LNCaP clone FGC (cell line): ENCODE measurements at places on chromosomes 2 and 18.

DNA sequence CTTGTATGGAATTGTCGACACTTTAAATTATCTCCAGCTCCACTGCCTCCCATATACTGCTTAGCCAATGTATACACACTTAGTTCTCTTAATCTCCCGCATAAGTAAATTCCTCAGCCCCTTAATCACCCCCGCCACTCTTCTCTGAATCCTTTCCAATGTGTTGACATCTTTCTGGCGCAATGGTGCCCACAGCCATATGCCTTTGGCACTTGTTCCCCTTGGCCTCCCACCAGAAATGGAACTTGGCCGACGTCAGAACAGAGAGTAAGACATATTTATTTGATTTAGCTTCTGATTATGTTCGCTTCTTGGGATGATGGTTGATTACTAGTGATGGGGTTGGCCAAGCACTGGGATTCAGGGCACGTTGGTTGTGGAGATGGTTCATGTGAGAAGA is 1089.3 kb upstream of the CELF4 start:
- no peak for DNase-seq

GRCh38 chr2:46304635-46305034 is 7.4 kb downstream of the EPAS1 start:
- DNase-seq: no peak

DNA sequence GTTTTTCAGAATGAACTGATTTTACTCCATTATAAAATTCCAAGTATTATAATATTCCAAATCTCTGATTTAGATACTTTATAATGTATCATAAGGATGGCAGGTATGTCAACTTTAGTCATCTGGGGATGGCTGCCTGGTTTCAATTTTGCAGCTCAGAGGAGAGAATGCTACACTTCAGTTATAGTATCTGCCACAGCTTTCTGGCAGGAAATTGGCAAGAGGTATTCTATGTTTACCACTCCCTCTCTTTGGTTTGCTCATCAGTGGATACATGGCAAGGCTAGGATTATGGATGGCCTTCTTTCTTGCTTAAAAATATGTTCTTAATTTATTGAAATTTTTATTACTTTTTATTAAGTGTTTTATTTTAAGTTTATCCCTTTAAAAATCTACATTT is 67.0 kb upstream of the TNFRSF11A start:
- DNase-seq: no peak

- DNase-seq: no peak
Observed at GRCh38 chr2:166170356-166170755, 42.5 kb upstream of the SCN1A start.

- no peak for DNase-seq
Observed at GRCh38 chr2:128774320-128775216, 455.9 kb upstream of the HS6ST1 start.

GRCh38 chr2:194301946-194302345 is 1355.1 kb upstream of the SLC39A10 start:
- DNase-seq: no peak

- DNase-seq: no peak
Observed at GRCh38 chr18:13720847-13721246, 5.5 kb downstream of the FAM210A start.

- no peak for DNase-seq
Observed at GRCh38 chr2:222492683-222493082, 68.3 kb downstream of the SGPP2 start.

- DNase-seq: no peak
Observed at GRCh38 chr2:213868526-213868925, 542.3 kb upstream of the VWC2L start.

DNA sequence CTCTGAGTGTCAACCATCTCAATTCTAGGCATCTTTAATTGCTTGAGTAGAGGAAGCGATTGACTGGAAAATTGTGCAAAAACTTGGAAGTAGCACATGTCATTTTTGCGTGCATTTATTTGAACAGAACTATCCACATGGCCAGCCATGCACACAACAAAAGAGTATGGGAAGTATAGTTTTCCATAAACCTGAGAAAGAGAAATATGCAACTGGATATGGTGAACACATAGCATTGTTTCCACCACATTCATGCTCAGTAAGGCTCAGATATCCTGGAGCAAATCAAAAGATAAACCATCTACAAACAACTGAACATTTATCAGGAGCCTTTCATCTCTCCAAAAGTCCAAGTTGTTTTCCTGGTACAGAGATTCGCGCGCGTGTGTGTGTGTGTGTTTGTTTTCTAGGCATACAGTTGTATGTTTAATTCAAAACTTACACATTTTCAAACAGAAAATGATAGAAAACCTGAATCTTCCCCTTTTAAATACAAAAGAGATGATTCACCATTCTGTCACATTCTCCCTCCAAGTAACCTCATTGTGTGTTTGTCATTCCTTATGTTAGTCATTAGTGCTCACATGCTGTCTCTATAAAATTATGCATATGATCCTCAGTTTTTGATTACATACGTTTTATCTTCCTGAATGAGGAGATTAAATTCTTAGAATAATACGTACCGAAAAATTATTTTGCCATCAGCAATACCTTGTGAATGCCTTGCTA is 780.4 kb upstream of the NRXN1 start:
- DNase-seq: no peak

DNA sequence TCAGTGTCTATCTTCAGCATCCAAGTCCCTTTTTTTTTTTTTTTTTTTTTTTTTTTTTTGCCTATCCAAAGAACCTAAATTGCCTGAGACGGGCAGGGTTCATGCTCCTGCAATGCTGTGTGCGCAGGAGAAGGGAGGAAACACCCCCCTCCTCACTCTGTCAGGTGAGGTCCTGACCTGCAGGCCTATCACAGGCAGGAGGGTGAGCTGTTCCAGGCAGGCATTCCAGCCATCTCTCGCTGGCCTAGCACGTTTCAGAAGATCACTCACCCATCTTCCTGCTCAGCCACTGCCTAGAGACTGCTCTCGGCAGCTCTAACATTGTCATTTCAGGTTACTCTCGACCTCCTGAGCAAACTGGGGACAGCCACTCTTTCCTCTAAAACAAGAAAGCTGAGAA is 48.4 kb upstream of the LAPTM4A start:
- no peak for DNase-seq

DNA sequence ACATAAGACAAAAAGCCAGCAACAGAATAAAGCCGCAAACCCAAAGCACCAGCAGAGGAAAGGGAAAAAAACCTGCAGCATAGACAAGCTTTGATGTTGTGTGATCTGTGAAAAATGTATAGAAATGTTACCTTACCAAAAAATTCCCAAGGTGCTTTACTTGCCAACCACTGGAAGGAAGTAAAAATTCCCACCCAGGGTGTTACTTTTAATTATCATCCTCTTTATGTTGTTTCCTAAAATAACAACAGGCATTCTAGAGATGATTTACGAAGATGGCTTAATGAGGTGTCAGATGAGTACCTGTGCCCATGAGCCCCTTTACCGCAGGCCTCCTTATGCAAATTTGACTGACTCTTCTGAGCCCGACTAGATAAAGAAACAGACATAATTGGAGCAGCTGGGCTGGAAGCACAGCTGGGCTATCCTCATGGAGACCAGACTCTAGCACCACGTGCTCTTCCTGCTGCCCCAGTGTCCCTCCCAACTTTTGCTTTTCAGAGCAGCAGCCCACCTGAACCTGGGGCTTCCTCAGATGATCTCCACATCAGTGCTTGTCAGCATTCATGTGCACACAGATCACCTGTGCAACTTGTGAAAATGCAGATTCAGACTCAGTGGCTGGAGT is 41.5 kb downstream of the SRSF7 start:
- no peak for DNase-seq

- no peak for DNase-seq
Observed at GRCh38 chr2:12587729-12588522, 128.8 kb upstream of the TRIB2 start.

DNA sequence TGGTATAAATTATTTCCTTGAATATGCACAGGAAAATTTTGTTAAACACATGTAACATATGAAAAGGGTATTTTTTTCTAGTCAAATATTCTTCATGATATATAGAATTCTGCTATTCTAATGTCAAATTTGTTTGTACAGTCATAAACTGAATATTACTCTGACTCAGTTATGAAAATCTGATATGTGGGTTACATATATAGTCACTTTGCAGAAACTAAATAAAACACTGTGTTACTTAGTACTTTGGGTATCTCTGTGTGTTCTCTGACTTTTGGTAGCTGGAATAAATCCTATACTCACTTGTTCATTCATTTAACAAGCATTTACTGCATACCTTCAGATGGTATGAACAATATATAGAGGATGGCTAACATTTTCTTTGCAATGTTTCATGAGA is 159.4 kb downstream of the TTC27 start:
- DNase-seq: no peak

GRCh38 chr2:173468266-173468793 is 113.7 kb downstream of the CDCA7 start:
- DNase-seq: no peak

DNA sequence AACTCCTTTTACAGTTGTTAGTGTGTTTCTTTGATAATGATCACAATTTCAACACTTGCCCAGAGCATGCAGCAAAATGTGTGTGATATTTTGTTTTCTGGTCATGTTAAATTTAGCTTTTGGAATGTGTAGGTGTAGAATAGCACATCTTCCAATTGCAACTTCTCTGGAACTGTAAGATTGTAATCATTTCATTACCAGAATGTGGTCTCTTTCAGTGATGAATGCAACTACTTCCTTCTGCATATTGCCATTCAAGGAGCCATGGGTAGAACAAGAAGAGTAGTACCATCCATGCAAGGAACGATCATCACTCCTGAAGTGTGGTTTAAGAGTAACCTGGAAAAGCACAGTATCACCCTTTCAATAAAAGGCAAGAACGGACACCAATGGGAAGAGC is 548.8 kb upstream of the ZNF804A start:
- no peak for DNase-seq

DNA sequence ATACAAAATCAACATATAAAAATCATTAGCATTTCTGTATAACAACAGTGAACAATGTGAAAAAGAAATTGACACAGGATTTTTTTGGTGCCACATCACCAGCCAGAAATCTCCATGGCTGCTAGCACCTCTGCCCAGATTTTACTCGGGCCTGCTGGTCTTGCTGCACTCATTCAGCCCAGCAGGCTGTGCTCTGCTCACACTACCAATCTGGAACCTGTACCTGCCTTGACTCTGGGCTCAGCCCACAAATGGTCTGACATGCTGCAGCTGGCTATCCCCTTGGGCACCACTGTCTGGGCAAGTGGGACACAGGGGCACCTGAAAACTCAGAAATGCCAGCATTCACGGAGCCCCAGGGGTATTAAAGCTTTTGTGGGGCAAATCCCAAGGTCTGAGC is 392.5 kb upstream of the NRXN1 start:
- no peak for DNase-seq

GRCh38 chr18:63303547-63303946 is 16.0 kb downstream of the BCL2 start:
- no peak for DNase-seq

DNA sequence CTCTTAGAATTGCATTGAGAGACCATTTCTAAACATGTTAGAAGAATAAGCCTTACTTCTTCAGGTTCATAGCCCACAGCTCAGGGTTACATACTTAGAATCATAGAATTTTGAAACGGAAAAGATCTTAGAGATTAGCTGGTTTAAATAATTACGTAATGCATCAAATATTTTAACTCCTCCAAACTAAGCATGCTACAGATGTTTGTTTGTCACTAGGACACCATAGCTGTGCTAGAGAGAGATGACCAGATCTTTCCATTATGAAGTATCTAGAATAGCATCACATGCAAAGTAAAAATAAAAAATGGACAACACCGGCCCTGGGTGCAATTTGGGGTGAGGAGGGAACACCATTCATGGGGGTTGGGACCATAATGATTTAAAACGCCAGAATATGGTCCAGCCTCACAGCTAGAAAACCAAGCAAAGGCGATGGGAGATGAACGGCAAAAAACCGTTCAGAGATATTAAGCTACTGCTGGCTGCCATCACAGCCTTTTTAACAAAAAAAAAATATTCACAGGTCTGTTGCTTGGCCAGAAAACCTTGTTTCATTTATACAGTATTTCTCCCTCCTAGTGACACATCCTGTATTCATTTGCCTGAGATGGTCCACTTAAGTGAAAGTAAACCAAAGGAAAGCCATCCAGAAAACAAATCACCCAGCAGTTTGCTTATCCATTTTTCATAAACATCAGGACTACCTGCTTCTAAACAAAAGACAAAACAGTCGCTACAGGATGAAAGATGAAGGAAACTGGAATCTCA is 94.2 kb downstream of the EPHA4 start:
- no peak for DNase-seq

GRCh38 chr2:102101849-102102635 is 40.5 kb upstream of the IL1R1 start:
- DNase-seq: no peak

GRCh38 chr2:14781142-14781541 is 148.6 kb downstream of the LRATD1 start:
- peak; percentile 88 for DNase-seq

- no peak for DNase-seq
Observed at GRCh38 chr18:13562494-13563029, 163.8 kb downstream of the FAM210A start.

DNA sequence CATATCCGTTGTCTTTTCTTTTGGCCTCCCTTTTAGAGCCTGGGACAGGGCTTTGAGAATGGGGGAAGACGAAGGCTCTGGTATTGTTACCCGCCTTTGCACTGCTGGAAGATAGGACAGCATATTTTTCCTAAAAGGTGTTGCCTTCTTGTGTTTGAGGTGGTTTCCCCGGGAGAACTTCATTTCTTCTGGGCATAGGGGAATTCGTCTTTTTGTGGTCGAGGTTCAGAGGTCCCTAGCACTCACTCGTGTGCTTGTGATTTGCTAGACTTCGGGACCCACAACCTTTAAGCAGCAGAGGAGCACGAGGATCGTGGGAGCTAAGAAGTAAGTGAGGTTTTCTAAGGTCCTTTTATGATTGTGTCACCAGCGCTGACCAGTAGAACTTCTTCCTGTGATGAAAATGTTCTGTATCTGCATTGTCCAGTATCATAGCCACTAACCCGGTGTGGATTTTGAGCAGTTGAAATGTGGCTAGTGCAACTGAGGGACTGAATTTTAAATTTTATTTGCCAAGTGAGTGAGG is 611 bp downstream of the ZNF512 start:
- no peak for DNase-seq

DNA sequence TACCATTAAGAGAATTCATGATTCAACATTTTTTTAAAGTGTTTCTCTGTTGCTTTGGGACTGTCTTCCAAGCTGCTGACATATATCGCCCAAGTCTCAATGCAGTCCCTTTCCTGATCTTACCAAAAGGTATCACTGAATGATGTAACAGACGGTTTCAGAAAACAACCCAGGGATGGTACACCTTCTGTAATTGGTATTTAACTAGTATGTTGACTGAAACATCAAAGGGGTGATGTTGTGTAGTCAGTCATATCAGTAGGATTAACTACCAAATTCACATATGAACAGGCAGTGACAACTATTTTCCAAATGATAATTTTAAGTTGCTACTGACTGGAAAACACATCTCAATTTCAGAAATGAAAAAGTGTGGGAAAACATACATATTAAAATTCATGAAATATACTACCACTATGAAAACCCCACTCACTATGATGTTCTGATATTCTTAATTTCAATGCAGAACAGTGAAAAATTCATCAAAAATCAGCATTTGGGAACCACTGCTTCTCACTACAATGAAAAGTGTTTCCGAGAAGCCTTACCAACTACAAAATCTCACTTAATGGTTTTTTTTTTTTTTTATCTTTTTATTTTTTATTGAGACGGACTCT is 59.8 kb downstream of the MEMO1 start:
- DNase-seq: no peak

GRCh38 chr2:11984316-11985158 is 238.1 kb downstream of the LPIN1 start:
- no peak for DNase-seq

- DNase-seq: no peak
Observed at GRCh38 chr18:23861805-23862470, 152.6 kb upstream of the TTC39C start.

- DNase-seq: no peak
Observed at GRCh38 chr2:14750433-14750832, 117.9 kb downstream of the LRATD1 start.
